Caki2 (cell line): ENCODE measurements at places on chromosomes 6 and 20. TPM values are rescaled to one million over a fixed set of nuclear protein-coding genes. Genes with fewer than 3 reads are reported as not detected.

Gene IRF4
- total RNA-seq, result not detected in 2 replicates

Gene ZBTB12
- 5.5 and 9.3 TPM in 2 replicates for total RNA-seq

Gene CCDC170
- not detected in 2 replicates for total RNA-seq

Gene EDEM2
- 27.4 and 43.7 TPM in 2 replicates for total RNA-seq

Gene EEF1A2
- 249 and 281 TPM in 2 replicates for total RNA-seq

GRCh38 chr6:18096423-18096822 is 26.1 kb downstream of the NHLRC1 start:
- no peak for DNase-seq

DNA sequence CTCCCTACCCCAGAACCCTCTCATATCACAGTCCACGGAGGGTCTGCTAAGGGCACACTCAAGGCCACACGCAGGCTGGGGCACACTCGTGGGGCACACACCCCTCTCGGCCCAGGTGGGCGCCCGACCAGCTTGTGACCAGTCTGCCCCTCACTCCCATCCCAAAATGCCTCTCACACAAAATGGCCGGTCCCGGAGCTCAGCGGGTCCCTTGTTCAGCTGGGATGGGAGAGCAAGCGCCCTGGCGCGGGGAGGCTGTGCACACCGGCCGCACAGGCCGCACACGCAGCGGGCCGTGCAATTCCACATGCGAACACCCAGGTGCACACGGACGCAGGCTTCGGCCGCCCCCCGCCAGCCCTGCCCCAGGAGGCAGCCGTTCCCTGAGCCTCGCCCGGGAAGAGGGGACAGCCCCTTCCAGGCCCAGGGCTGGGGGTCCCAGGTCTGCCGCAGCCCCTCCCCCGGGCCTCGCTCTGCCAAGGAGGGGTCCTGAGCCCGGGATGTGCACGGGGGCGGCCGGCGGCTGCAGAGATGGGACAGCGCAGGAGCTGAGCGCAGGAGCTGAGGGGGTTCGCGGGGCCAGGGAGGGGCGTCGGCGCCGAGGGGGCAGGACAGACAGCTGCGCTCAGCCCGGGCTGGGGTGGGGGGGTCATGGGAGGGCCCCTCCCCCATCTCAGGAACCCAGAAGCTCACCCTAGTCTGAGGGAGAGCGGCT is 1.3 kb downstream of the KCNQ2 start:
- no peak for DNase-seq

DNA sequence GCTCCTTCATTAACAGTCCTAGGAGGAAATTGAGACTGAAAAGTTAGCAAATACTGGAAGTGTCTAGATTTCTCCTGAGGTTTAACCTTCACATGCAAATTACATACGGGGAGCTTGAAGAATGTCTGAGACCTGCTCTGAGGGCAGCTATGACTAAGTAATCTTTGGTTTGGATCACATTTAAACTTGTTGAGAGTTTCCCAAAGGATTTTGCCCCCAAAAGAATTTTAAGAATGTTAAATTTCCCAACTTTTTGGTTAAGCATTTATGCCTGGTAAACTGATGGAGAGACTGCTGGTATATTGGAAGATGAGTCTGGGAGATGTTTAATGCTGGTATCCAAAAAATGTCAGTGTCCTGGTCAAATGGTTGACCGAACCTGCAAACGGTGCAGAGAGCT is 97.0 kb downstream of the RREB1 start:
- DNase-seq, result no peak

DNA sequence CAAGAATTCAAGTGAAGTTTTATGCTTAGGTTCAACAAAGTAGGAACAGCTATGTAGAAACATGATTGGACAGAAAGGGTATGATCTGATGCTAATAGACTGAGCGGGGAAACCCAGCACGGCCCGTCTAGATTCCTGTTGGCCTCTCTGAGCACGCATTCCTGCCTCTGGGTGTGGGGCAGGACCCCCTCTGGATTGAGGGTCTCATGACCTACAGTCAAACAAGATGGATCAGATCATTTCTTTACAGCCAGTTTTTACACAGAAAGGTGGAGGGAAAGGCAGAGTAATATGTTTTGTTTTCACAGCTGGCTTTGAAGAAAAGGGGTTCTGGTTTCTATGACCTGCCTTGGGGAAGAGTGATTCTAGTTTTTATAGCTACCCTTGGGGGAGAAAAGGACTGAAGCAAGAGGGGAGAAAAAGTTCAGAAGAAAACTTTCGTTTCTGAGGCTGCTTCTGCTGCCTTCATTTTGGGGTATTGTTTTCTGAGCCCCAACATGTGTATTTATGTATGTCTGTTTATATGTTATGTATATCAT is 99.6 kb upstream of the SLC22A16 start:
- DNase-seq, result no peak

DNA sequence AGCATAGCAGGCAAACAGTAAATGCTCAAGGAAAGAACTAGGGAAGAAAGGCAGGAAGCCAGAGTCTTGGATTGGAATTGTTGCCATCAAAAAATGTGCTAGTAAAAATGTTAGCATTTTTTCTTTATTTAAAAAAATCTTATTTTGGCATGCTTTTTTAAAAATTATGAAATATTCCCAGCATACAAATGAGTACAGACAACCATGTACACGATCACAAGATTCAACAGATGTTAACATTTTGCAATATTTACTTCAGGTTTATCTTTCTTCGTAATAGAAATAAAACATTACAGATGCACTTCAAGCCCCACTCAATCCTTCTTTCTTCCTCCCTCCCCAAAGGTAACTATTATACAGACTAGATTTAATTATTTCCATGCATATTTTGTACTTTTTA is 27.4 kb upstream of the NOP56 start:
- no peak for DNase-seq

GRCh38 chr6:42724825-42725224 is 2.4 kb upstream of the PRPH2 start:
- no peak for DNase-seq

DNA sequence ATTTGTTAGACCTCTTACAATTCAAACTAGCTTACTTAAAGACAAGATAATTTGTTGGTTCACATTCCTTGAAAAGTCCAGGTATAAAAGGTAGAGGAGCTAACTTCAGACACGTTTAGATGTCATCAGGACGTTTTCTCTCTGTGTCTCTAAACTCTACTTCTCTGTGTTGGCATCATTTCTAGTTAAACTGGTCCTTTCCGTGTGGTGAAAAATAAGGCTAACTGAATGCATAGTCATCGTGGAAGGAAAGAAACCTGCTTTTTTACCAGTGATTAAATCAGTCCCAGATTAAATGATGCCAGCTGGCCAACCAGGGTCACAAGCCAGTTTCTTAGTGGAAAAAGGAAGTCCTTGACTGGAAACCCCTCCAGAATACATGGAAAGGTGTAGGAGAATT is 168.4 kb upstream of the AHI1 start:
- no peak for DNase-seq

- DNase-seq, result peak; percentile 85
Measured at GRCh38 chr6:2998998-2999617, 586 bp upstream of the NQO2 start.

GRCh38 chr6:23659125-23659524 is 466.9 kb upstream of the NRSN1 start:
- peak; percentile 6 for DNase-seq

DNA sequence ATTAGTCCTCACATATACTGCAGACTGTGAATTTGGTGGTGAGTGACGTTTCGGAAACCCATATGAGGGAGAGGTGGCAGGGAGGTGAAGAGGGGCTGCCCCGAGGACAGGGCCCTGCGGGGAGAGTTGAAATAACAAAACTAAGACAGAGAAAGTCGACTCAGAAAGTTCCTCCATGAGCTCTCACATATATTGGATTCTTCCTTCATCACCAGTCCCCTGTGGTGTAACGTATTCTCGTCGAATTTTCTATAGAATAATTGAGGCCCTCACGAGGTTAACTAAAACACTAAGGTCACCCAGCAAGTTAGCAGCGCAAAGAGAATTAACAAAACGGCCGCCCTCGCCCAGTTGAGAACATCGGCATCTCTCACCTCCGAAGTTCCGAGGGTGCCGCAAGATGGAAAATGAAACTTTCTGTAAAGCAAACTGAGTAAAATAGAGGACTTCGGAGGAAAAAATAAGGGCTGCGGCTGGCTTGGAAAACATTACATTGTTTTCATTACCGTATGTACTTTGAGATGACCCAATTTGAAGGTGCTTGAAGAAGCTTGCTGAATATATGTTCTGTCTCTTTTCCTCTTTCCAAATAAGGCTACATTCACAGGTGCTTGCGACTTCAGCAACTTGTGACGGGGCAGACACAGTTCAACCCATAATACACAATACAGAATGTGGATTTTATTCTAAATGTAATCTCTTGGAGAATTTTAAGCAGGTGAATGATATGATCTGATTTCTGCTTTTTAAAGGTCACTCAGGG is 490.9 kb upstream of the JARID2 start:
- no peak for DNase-seq

DNA sequence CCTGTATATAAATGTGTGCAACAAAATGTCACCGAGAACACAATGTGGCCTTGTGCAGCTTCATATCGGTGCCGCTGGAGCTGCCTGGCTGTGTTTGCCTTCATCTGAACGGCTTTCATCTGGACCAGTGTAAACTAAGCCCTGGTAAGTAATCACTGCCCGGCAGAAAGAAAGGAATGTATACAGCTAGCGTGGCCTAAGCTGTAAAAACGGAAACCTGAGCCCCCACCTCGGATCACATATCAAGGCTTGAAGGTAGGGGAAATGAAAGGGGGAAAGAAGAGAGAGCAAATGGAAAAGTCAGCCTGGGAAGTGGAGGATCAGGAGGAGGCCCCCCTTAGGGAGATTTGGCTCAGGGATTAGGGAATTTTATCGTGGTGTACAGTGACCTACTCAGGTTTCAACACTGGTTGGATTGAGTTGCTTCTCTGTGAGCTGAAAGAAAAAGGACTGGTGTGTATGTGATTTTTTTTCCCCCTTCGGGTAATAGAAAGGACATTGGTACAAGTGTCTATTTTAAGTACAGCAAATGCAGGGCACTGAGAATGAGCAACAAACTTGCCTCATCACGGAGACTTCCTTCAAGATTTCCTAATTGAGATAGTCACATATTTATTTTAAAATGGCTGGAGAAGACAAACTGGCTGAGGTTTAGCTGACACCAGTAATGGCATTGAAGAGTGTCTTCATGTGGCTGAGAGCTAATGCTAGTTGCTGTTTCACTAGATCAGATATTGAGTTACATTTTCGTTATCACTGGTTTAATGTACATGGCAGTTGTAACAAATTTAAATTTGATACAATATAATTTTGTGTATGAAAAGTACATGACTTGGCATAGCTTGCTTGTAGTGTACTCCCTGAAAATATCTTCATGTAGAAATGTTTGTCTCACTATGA is 3.5 kb downstream of the SOBP start:
- DNase-seq, result no peak

- no peak for DNase-seq
Measured at GRCh38 chr20:62179162-62179504, 3.7 kb upstream of the MTG2 start.

DNA sequence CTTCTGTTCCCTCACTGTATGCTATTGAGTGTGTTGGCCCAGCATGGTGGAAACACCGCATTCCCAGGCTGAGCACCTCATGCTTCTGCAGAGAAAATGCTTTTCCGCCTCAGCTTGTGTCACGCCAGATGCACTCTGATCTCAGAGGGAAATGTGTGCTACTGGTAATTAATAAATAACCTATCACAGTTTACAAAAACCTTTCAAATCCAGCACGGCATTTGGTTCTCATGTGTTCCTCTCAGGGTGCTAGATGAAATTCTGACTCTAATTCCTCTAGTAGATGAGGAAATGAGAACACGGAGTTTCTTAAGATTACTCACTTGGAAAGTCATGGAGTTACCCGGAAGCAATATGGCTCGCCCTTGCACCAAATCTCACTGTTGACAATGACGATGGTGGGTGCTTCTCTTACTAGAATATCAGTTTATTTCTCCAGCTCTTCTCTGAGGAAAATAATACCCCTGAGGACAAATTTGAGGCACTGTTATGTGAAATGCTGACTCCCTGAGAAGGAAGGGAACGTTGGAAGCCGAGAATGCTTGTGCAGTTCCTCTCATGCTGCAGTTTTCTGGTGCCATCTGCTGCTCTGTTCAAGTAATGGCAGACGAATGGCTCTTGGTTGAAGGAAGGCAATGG is 116.6 kb downstream of the RNF144B start:
- DNase-seq, result peak; percentile 90

- no peak for DNase-seq
Measured at GRCh38 chr6:74870403-74870802, 335.4 kb downstream of the COL12A1 start.

GRCh38 chr6:149140910-149141290 is 176.6 kb upstream of the TAB2 start:
- no peak for DNase-seq

GRCh38 chr20:53887973-53888372 is 182.4 kb downstream of the BCAS1 start:
- no peak for DNase-seq

DNA sequence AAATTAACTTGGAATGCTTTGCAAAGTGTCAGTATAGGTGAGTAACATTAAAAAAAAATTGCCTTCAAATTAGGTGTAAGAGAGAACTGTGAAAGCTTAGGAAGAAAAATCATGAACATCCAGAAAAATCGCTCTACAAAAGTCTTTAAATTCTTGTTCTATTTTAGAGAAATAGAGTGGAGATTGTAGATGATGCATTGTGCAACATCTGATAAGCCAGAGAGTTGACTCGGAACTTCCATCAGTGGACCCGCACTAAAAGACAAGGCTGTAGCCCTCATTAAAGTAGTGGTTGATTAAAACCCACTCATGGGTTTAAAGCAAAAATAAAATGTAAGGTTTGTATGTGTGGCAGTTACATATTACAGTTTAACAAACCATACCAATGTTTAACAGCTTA is 35.8 kb downstream of the MAP3K4 start:
- no peak for DNase-seq

DNA sequence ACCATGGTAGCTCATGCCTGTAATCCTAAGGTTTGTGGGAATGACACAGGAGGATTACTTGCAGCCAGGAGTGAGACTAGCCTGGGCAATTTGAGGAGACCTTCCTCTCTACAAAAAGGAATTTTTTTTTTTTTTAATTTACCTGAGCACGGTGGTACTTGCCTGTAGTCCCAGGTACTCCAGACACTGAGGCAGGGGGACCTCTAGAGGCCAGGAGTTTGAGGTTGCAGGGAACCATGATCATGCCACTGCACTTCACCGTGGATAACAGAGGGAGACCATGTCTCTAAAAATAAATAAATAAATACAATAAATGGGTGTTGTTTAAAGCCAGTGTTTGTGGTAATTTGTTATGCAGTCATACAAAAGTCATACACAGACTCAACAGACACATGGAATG is 2.4 kb upstream of the HLA-F start:
- no peak for DNase-seq

DNA sequence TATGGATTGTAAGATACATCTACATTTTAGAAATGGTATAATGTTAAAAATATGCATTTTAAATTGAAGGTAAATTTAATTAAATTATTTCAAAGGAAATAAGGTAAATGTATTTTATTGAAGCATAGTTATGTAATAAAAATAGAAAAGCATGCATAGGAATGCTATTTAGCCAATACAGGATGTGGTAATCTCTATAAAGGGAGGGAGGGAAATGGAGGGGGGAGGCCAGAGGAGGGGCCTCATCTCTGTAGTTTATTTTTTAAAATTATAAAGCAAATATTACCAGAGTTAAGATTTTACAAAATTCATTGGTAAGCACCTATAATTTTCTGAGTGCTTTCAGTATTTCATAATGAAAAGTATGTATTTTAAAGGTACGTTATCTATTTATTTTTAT is 27.2 kb downstream of the SLC16A10 start:
- DNase-seq, result no peak

GRCh38 chr20:9300534-9300933 is 213.9 kb upstream of the LAMP5 start:
- no peak for DNase-seq

- no peak for DNase-seq
Measured at GRCh38 chr6:73011945-73012344, 213.4 kb downstream of the KHDC1L start.

GRCh38 chr20:8400486-8400885 is 268.4 kb downstream of the PLCB1 start:
- DNase-seq, result no peak
